ENCODE measurements at places on chromosomes 11 and 22. TPM values are rescaled to one million over a fixed set of nuclear protein-coding genes. Genes with fewer than 3 reads are reported as not detected.

NLRP6 gene
- not detected for total RNA-seq

DNA sequence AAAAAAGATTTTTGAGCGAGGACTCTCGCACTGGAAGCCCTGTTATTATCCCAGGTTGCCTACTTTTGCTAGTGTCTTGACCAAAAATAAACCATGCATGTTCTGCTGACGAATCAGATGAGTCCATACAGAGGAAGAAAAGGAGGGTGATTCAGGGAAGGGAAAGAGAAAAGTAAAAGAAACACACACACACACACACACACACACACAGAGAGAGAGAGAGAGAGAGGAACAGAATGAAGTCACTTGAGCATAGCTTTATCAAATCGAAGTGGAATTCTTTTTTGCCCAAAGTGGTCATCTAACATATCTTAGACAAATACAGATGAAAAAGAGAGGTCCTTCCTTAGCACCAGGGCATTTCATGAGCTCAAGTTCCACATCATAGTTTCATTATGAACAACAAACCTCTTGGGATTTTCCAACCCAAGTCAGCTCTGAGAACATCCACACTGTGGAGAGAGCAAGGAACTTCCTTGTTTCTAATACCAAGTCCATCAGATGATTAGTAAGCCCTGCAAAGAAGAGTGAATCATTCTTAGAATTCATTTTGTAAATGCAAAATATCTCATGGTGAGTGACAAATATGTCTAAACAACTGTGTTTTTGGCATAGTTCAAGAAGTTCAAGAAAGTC is 7.7 kb upstream of the MMP12 start:
- peak; percentile 48 for DNase-seq
- H3K4me1 ChIP-seq: no peaks in the 10 kb centered on the region
- H3K27me3 ChIP-seq: peaks cover 11% of the 10 kb centered on the region
- no peak overlapping the region for H3K4me3 ChIP-seq

DNA sequence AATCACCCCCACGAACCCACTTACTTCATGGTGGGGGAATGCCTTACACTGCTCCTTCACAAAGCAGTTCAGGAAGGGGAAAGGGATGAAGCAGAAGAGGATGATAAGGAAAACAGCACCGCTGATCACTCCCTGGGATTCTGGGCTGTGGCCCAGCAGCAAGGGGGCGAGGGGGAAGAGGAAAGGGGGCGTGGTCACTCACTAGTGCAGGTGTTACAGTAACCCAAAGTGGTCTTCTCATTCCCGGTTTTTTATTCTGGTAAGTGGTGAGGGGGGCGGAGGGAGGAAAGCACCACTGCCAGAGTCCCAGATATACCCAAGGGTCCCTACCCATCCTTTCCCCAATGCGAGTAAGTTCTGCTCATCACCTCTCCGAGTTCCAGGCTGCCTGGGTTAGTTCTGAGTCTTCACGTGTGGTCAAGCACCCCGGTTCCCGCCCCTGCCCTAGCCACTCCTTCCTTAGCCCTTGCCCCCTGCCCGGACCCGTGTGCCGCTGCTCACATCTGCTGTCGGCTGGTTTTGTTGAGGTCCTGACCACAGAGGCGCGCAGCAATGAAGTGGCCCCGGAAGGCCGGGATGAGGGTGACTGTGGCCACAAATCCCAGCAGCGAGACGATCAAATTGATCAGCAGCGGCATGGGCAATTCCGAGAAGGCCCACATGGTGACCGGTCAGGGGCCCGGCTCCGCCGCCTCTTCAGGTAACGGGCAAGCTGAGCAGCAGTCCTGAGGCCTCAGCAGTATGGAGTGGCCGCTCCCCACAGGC is 477 bp downstream of the DPAGT1 start:
- H3K27ac ChIP-seq: peak overlapping the region; percentile 80
- H3K36me3 ChIP-seq: peaks cover 14% of the 10 kb centered on the region
- H3K4me1 ChIP-seq: peaks cover 5% of the 10 kb centered on the region
- no peaks in the 10 kb centered on the region for H3K27me3 ChIP-seq

- no peak overlapping the region for H3K4me3 ChIP-seq
- H3K36me3 ChIP-seq: peaks cover 39% of the 10 kb centered on the region
- DNase-seq: peak; percentile 68
- H3K4me1 ChIP-seq: peaks cover 30% of the 10 kb centered on the region
- peak overlapping the region; percentile 46 for H3K27ac ChIP-seq
Observed at GRCh38 chr22:27853424-27853823, 51.9 kb upstream of the MN1 start.

GRCh38 chr11:2549491-2549875 is 104.7 kb downstream of the KCNQ1 start:
- no peak overlapping the region for H3K27ac ChIP-seq
- no peaks in the 10 kb centered on the region for H3K4me1 ChIP-seq
- DNase-seq: no peak
- peaks cover 35% of the 10 kb centered on the region for H3K27me3 ChIP-seq
- no peak overlapping the region for H3K4me3 ChIP-seq

DNA sequence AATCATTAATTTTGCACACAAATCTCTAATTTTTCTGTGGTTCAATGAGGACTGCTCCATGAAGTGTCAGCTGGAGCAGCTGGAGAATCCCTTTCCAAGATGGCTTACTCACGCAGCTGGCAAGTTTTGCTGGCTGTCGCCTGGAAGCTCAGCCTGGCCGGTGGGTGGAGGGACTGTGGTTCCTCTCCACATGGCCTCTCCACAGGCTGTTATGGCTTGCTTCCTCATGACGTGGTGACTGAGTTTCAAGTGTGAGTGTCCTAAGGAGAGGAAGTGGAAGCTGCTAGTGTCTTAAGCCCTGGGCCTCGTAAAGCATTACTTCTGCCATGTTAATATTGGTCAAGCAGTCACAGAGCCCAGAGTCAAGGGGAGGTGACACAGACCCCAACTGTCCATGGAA is 14.0 kb upstream of the NRIP3 start:
- peaks cover 2% of the 10 kb centered on the region for H3K27me3 ChIP-seq
- peak; percentile 46 for DNase-seq
- no peak overlapping the region for H3K4me3 ChIP-seq
- H3K36me3 ChIP-seq: no peaks in the 10 kb centered on the region

- peaks cover 9% of the 10 kb centered on the region for H3K4me1 ChIP-seq
- peak overlapping the region; percentile 67 for H3K27ac ChIP-seq
- H3K36me3 ChIP-seq: peaks cover 26% of the 10 kb centered on the region
- peak overlapping the region; percentile 90 for H3K4me3 ChIP-seq
- no peaks in the 10 kb centered on the region for H3K27me3 ChIP-seq
- DNase-seq: no peak
Observed at GRCh38 chr11:2401436-2401984, 960 bp downstream of the TSSC4 start.

RHOG gene
- 20.6 TPM for total RNA-seq

All from IMR-90 (cell line).